ENCODE measurements at places on chromosomes 1 and 21.
A peak's percentile ranks its signal among the peaks of the same experiment; 100 is the strongest.

- DNase-seq, result no peak
These were observed 1.6 kb downstream of the B3GALT2 start for GRCh38 chr1:193184776-193185175.

DNA sequence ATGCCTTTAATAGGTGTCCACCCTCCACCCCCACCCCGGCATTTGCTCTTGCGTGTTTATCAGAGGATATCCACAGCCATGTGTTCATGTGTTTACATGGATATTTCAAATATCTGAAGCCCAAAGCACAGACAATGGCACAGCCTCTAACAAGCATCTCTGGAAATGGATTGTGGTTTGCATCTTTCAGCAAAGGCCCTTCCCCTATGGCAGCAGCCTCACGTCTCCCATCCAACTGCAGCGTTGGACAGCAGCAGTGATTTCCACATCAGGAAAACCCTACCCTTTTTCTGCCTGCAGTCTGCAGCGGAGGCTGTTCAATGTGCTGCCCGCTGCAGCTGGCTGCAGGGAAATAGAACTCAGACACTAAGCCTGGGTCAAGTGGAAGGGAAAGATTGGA, 1.6 kb downstream of the RASSF5 start:
- no peak for DNase-seq

DNA sequence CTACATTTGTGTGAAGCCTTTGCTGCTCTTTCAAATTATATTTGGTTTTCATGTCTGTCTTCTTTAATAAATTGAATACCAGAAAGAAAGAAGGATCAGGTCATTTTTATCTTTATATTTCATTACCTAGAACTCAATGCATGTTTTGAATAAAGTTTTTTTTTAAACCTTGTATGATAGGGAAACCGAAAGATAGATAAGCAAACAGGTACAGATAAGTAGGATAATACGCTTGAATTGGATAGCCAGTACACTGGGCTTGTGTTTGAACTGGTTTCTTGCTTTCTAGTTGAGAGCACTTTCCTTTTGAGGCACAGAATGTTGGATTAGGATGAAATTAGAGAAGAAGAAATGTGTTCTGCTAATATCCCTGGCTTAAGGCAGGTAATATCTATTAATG, 46.9 kb downstream of the PKN2 start:
- no peak for DNase-seq

DNA sequence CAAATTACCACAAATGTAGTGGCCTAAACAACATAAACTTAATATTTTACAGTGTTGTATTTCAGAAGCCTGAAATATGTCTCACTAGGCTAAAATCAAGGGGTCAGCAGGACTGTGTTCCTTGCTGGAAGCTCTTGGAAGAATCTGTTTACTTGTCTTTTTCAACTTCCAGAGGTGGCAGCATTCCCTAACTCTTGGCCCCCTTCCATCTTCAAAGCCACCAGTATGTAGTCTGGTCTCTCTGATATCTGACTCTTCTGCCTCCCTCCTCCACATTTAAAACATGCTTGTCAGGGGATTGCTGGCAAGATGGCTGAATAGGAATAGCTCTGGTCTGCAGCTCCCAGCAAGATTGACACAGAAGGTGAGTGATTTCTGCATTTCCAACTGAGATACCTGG, 567.5 kb downstream of the PLA2G4A start:
- DNase-seq, result peak; percentile 56

- no peak for DNase-seq
These were observed at the start of gene ABCA4 for GRCh38 chr1:94120991-94121390. Gene ABCA4, minus strand, starts transcription at chr1:94121148. Its CDS starts 103 bp downstream, at chr1:94121045.

- DNase-seq, result no peak
These were observed 3.3 kb downstream of the USP24 start for GRCh38 chr1:55211863-55212262.

GRCh38 chr1:48194801-48195200, 27.7 kb upstream of the SLC5A9 start:
- DNase-seq, result no peak

DNA sequence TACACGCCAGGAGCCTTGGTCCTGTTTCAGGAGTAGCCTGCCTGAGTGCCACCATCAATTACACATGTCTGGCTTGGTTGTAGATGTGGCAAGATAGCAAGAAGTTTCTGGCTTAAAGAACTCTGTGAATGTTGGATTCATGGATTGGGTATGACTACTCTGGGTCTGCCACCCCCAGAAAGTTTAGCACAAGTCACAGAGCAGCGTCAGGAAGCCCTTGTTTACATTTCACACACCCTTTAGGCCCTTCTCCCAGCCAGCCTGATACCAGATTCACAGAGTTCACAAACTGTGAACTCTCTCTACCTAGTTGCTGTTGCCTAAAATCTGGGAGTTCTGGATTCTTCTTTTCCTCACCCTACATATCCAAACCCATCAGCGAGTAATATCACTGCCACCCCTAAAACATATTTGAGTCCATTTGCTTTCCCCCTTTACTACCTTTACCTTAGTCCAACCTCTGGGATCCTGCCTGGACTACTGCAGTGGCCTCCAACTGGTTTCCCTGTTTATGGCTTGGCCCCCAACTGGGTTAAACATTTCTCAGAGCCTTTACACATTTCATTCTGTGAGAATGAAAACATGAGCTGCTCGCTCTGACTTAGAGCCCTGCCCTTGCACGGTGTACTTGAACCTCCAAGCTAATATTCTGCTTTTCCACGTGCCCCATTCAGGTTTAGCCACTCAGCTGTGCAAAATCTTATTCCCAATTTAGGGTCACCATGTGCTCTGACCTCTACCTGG, 4.1 kb upstream of the CCDC24 start:
- no peak for DNase-seq

DNA sequence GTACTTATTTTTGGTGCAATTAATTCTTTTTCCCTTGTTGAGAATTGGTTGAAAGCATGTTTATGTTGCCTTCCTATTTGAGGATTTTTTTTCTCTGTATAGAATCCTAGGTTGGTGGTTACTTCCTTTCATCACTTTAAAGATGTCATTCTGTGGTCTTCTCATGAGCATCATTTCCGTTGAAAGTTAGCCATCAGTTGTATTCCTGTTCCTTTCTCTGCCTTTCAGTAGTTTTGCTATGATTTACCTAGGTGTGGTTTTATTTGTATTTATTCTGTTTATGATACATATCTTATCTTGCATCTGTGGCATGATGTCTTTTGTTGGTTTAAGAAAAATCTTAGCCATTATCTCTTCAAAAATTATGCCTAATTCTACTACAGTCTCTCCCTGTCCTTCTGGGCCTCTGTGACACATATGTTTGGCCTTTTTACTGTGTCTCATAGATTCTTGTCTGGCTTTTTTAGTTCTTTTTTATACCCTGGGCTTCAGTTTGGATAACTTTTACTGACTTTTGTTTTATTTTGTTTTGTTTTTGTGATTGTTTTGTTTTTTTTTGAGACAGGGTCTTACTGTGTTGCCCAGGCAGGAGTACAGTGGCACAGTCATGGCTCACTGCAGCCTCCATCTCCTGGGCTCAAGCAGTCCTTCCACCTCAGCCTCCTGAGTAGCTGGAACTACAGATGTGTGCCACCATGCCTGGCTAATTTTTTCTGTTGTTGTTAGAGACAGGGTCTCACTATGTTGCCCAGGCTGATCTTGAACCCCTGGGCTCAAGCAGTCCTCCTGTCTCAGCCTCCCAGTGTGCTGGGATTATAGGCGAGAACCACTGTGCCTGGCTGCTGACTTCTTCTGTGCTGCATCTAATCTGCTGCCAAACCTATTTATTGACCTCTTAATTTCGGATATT, 24.1 kb downstream of the PTGFRN start:
- DNase-seq, result no peak

DNA sequence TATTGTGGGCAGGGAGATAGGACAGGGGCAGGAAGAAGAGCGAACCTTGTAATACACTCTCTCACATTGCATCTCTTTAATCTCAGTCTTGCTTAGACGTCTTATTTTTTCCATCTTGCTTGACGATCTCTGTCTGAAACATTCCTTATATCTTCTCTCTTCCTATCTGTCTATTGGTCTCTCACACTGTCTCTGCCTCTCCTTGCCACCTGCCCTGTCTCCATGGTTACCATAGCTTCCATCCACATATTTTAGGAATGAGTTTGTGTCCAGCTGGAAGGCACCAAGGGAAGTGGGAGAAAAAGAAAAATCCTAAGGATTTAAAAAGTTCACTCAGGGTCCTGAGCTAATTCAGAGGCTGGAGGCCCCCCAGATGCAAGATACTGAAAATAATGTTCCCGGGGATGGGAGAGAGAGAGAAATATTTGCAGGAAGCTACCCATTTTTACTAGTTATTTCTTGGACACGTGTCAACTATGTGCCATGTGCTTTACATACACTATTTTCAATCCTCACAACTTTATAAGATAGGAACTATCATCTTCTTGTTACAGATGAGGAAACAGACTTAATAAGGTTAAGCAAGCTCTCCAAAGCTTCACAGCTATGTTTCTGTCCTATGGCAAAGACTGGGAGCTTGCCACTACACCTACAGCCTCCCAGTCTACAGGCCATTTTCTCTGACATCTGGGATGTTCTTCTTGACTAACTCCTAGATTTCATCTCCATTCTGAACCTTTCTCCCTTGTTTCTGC, 933 bp downstream of the ANKRD34A start:
- DNase-seq, result no peak

- DNase-seq, result no peak
These were observed 95.5 kb downstream of the ZFYVE9 start for GRCh38 chr1:52237430-52237829.

GRCh38 chr1:99647490-99647889, 1.6 kb downstream of the PALMD start:
- no peak for DNase-seq

DNA sequence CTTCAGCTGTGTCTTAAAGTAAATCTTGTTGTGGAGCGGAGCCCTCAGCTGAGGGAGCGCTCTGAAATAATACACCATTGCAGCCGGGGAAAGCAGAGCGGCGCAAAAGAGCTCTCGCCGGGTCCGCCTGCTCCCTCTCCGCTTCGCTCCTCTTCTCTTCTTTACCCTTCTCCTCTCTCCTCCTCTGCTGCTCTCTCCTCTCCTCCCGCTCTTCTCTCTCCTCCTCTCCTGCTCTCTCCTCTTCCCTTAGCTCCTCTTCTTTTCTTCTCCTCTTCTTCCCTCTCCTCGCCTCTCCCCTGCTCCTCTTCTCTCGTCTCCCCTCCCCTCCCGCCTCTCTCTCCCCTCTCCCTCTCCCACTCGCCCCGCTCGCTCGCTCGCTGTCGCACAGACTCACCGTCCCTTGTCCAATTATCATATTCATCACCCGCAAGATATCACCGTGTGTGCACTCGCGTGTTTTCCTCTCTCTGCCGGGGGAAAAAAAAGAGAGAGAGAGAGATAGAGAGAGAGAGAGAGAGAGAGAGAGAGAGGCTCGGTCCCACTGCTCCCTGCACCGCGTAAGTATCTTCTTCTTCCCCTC, at the start of gene PROX1:
Gene PROX1, plus strand, starts transcription at position 47 of the 580 bp plus-strand sequence. CDS start 8,563 bp downstream, outside the sequence.
- peak; percentile 58 for DNase-seq

- no peak for DNase-seq
These were observed 136.4 kb upstream of the FAM78B start for GRCh38 chr1:166302989-166303758.

DNA sequence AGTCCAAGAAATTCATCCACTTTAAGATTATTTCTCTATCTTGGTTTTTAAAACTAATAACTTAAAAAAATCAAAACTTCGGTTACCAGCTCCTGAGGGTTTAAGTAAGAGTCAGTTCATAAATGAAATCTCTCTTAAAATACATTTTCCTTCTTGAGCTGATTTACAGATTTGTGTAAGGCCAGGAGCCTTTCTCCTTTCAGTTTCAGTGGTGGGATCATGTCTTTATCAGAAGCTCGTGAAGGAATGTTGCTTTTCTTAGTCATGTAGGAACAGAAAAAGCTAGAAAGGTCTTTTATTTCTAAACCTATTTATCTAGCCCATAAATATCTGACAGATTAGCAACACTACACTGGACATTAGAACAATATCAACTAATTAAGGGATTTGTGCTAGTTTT, 390.2 kb downstream of the GPATCH2 start:
- no peak for DNase-seq

GRCh38 chr1:205224736-205225135, 3.0 kb upstream of the TMCC2 start:
- no peak for DNase-seq

- no peak for DNase-seq
These were observed 390.1 kb downstream of the PRDM2 start for GRCh38 chr1:14090062-14090461.

- no peak for DNase-seq
These were observed 136.1 kb upstream of the JUN start for GRCh38 chr1:58919959-58920321.

DNA sequence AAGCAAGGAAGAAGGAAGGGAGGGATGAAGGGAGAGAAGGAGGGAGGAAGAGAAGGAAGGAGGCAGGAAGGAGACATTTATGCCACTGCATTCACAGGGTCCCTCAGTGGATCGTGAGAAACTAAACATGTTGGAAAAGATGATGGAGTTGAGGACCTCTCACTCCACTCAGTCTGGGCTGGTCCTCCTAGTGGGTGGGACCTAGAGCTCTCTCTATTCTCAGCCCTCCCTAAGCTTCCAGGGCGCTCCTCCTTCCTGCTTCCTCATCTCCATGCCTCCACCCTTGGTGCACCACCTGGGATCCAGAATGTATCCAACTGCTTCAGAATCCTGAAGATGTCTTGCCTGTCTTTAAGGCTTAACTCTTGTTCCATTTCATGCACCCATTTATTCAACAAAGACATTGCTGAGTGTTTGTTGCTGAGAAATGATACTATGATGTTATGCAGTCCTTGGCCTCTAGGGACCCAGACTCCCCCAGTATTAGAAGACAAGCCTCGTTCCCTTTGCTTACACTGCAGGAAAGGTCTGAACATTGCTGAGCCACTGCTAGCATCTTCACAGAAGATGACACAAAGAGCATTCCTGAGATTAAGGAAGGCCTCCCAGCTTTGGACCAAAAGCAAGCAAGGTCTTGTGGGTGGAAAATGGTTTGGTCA, 88.5 kb downstream of the BEND5 start:
- no peak for DNase-seq

- no peak for DNase-seq
These were observed 498.1 kb downstream of the LMO4 start for GRCh38 chr1:87826681-87827251.

DNA sequence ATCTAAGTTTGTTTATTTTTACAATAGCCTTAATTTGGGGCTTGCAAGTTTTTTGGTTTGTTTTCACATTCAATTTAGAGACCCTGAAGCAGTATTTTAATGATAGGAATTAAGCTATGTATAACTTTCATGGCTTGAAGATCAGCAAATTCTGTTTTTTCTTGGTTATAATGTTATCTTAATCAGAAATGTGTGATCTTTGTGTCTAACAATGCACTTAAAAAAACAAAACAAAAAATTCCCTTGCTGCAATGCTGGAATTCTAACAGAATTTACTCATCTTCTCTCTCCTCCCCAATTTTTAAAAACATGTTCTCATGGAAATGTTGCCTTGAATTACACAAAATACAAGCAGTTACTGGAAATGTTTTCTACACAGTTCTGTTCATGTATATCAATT, 113.1 kb downstream of the OLFML2B start:
- no peak for DNase-seq

DNA sequence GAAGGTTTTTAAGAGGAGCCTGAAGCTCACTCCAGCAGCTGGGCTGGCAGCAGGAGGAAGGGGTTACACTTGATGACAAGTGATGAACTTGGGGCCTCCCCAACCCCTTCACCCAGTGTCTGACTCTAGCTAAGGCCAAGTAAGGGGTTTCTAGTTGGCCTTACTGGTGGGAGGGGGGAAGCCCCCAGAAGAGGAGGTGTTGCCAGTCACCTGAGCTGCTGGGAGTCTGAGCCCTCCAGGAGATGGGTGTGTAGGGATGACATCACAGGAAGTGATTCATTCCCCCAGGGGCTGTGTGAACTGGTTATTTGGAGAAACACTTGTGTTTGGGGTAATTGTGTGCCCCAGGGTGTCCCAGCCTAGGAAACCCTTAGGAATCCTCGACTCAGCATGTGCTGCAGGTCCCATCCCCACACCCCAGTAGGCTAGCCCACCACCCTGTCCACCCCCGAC, 3.1 kb downstream of the PADI1 start:
- no peak for DNase-seq

GRCh38 chr21:20424943-20425342, 573.3 kb upstream of the NCAM2 start:
- DNase-seq, result no peak

All from LNCaP clone FGC (cell line).